H1 (cell line): ENCODE measurements at places on chromosomes 16 and 17.
A peak's percentile ranks its signal among the peaks of the same experiment; 100 is the strongest.

- peak; percentile 73 for DNase-seq
Observed at GRCh38 chr16:58024486-58025350, 836 bp upstream of the MMP15 start.

DNA sequence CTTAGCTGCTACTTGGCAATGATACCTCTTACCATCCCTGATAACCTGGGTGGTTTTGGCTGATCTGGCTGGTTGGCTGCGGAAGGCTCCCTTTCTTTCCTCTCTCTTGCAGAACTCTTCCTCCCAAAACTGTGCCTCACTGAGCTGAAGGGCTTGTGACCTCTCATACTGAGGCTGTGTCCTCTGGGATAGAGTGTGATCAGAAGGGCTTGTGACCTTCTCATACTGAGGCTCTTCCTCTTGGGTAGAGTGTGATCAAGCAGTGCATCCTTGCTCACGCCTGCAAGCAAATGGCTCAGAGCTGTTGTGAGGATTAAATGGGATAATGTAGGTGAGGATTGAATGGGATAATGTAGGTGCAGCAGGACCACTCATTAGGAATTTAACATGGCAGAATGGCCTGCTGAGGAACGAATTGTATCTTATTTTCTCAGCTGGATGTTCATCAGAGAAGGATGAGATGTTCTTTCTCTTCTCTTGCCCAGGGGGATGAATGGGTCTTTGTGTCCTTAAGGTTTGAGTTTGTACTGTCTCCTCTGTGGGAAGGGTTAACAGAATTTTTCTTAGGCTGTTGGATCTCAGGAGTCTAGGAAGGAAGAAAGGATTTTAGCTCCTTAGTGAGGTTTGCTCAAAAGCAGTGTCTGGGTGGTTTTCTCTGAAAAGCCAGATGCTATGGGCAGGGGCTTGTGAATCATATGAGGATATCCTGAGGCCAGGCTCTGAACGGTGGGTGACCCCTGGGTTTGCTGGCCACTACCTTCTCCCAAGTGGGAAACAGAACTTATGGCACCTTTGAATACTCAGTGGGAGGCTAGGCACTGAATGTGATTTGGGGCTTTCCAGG is 130.0 kb upstream of the HS3ST2 start:
- no peak for DNase-seq

- DNase-seq = no peak
Observed at GRCh38 chr16:9407206-9407758, 315.8 kb downstream of the HAPSTR1 start.

GRCh38 chr17:6554871-6555330 is 1.5 kb downstream of the PITPNM3 start:
- DNase-seq = no peak

GRCh38 chr16:54929090-54930004 is 1.3 kb upstream of the IRX5 start:
- DNase-seq = peak; percentile 97

- DNase-seq = no peak
Observed at GRCh38 chr17:74413491-74413890, 18.4 kb upstream of the GPRC5C start.

DNA sequence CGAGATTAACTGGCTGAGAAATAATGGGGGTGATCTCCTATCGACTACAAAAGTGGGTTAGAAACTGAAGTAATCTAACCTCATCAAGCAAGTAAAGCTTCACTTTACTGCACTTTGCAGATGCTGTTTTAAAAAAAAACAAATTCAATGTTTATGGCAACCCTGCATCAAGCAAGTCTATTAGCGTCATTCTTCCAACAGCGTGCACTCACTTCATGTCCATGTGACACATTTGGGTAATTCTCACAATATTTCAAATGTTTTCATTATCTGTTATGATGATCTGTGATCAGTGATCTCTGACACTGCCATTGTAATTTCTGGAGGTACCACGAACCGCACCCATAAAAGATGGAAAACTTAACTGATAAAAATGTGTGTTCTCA is 70.8 kb downstream of the KANSL1 start:
- DNase-seq = no peak

DNA sequence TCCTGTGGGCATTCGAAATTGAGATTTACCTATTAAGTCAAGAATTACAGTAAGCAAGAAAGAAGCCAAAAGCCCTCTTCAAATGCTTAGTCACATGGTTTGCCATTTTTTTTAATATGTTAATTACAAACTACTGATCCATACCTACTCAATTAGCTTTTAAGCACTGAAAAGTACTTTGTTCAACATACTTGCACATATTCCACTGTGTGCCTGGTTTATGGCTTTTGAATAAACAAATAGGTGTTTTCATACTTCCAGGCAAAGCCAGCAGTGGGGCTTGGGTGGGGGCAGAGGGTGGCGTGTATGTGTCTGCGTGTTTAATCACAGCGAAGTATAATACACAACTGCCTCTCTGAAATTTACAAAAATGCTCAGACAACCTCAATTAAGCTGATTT is 51.4 kb downstream of the GAS7 start:
- no peak for DNase-seq

GRCh38 chr16:20323591-20324117 is 3.7 kb downstream of the GP2 start:
- no peak for DNase-seq

- DNase-seq = no peak
Observed at GRCh38 chr17:48068491-48068961, 20.4 kb downstream of the NFE2L1 start.
